Renal pelvis (tissue), 12 donors: ENCODE measurements at places on chromosomes 1 and 21.

GRCh38 chr1:195973311-195973904, 634.8 kb downstream of the KCNT2 start:
- DNase-seq = no peak

GRCh38 chr1:171245458-171246064, 2.7 kb upstream of the FMO1 start:
- DNase-seq = no peak

DNA sequence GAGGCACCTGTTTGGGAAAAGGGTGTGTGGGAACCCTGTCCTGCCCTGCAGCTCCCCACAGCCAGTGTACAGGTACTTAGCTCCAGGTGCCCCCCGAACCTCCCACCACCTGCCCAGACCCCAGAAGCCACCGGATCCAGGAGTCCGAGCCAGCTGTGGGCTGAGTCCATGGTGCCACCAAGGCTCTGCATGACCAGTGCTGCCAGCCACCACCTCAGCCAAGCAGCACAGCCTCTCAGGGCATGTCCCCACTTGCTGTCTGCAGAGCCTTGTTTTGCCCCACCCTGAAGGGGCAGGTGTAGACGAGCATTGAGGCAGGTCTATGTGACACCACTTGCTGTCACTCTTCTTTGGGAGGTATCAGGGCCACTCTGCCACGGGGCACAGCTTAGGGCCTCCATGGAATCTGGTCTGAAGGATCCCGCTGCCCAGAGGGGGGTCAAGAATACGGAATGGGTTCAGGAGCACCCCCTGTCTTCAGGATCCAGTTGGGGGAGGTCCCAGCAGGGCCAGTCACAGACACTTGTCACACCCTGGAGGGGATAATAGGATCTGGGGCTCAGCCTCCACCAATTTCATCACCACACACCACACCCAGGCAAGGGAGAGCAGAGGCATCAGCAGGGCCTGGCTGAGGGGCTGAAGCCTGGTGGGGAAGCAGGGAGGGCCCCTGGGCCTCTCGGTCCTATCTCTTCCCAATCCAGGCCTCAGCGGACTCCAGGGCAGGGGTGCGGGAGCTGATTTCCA, 27.7 kb downstream of the ARHGEF19 start:
- DNase-seq = no peak

DNA sequence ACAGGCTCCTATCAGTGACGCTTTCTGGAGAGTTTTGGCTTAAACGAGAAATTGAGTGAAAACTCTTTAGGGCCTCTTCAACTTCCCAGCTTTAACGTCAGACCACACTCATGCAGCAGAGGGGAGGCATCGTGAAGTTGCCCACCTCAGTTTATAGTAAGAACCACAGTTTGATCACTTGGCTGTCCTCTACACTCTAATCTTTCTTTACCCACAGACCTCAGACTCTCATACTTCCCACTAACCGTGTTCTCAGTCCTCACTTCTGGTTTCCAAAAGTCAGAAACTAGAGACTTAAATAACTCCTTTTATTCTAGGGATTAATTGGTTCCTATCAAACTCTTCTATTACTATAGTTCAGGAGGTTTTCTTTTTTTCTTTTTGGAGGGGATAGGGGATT, 302.2 kb downstream of the NTNG1 start:
- no peak for DNase-seq

- DNase-seq = no peak
These were observed 34.7 kb downstream of the UBE2G2 start for GRCh38 chr21:44766818-44767354.
